ENCODE measurements at places on chromosomes 4 and X.

- DNase-seq = no peak
These were observed 163.6 kb downstream of the SPRY1 start for GRCh38 chr4:123559955-123560871.

DNA sequence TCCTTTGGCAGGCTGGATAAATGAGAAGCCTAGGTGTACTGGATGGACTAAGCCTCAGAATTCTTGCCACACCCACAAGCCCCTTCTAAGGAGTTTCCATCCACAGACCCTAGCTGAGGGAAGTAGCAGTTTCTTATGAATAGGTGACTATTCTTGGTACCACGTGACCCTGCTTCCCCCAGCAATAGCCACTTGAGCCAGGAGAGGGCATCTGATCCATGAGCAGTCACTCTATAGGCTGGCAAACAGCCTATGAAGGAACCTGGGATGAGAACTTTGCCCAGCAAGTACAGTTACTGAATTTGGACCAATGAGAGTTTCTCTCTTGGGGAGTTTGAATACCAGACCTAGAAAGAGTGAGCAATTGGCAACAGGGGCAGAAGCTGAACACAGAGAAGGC lies 84.0 kb downstream of the RTL9 start:
- no peak for DNase-seq

GRCh38 chr4:147638942-147639341 lies 21.7 kb downstream of the TMEM184C start:
- no peak for DNase-seq

DNA sequence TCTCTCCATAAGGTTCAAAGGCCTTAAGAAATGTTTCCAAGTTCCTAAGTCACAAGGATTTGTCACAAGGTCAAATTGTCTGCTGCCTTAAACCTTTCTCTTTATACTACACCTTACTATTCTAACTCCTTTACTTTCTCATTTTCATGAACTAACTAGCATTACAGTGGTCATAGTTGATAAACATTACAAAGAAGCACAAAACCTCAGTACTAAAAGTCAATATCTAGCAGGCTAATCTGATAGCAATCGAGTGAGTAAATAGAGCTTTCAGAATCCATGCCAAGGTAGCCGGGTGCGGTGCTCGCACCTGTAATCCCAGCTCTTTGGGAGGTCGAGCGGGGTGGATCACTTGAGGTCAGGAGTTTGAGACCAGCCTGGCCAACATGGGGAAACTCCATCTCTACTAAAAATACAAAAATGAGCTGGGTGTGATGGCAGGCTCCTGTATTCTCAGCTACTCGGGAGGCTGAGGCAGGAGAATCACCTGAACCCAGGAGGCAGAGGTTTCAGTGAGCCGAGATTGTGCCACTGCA lies 510.0 kb downstream of the GBA3 start:
- no peak for DNase-seq

DNA sequence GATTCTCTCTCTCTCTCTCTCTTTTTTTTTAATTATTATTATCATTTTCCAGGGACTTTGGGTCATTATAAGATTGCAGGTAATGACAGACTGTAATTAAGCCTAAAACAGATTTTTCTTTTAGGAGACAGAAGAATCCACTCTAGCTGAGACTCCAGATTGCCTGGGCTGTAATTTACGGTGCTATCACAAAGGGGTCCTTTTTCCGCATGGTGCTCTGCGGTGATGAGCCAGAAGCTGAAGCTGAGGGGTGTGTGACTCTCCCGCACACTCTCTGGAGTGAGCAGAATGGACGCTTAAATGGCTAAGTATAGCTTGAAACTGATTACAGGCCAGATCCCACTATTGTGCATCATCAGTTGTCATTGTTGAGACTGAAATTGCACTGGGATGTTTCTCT lies 50.0 kb downstream of the LGI2 start:
- DNase-seq = no peak

GRCh38 chr4:128379860-128380259 lies 92.2 kb upstream of the PGRMC2 start:
- no peak for DNase-seq

DNA sequence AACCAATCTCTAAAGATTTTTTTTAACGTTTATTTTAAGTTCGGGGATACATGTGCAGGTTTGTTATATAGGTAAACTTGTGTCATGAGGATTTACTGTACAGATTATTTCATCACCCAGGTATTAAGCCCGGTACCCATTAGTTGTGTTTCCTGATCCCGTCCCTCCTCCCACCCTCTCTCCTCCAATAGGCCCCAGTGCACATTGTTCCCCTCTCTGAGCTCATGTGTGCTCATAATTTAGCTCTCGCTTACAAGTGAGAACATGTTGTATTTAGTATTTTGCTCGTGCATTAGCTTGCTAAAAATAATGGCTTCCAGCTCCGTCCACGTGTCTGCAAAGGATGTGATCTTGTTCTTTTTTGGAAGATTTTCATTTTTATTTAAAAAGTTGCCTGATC lies 2309.4 kb upstream of the AGA start:
- no peak for DNase-seq

- DNase-seq = no peak
These were observed 161.1 kb downstream of the FRAS1 start for GRCh38 chr4:78218260-78218659.

DNA sequence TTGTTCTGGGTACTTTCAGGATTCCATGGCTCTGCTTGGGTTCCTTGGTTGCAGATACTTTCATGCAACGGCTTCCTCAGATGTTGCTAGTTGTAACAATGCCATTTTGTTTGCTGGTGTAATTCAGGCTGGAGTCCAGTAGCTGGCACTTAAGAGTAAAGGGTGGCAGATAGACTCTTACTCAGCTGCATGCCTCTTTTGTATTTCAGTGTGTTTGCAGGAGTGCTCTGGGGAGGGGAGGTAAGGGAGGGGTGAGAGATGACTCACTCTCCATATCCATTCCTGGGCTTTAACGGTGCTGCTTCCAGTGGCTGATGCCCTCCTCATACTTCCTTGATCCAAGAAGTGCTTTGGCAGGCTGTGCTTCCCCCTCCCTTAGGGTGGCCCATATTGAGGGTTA lies 155.2 kb downstream of the ZNF330 start:
- no peak for DNase-seq

DNA sequence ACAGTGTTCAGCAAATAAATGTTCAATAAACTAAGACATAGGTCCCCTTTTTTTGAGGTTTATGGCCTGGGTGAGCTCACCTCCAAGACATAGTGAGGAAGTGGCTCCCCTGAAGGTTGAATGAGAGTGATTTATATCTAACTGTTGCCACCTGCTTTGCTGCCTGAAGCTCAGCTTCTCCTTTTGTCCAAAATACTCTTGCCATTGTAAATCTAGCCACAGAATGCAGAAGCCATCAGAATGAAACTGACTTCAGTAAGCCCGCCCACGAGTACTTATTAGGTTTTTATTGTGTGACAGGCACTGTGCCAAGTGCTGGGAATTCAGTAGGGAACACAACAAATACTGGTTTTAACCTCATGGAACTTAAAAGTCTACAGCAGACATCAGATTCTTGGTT lies 18.0 kb downstream of the SPINK2 start:
- DNase-seq = no peak

DNA sequence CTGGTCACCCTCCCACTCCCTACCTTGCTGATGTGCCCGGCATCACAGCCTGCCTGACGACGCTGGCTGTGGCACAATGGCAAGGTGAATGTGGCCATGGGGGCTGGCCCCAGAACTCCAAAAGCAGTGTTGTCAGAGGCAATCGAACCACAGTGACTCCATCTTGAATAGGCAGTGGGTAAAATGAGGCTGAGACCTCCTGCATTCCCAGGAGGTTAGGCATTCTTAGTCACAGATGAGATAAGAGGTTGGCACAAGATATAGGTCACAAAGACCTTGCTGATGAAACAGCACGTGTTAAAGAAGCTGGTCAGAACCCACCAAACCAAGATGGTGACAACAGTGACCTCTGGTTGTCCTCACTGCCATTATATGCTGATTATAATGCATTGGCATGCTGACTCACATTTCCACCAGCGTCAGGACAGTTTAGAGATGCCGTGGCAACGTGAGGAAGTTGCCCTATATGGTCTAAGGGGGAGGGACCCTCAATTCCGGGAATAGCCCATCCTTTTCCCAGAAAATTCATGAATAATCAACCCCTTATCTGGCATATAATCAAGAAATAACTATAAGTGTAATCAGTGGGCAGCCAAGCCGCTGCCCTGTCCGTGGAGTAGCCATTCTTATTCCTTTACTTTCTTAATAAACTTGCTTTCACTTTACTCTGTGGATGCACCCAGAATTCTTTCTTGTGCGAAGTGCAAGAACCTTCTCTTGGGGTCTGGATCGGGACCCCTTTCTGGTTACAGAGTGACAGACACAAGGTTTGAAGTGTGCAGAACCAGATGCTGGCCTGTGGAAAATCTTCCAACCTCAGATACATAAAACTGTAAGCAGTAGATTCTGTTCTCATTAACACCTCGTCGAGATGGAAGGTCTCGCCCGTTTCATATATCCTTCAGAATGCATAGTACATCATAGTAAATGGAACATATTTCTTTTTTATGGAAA lies 26.8 kb upstream of the CLDN24 start:
- DNase-seq = no peak

DNA sequence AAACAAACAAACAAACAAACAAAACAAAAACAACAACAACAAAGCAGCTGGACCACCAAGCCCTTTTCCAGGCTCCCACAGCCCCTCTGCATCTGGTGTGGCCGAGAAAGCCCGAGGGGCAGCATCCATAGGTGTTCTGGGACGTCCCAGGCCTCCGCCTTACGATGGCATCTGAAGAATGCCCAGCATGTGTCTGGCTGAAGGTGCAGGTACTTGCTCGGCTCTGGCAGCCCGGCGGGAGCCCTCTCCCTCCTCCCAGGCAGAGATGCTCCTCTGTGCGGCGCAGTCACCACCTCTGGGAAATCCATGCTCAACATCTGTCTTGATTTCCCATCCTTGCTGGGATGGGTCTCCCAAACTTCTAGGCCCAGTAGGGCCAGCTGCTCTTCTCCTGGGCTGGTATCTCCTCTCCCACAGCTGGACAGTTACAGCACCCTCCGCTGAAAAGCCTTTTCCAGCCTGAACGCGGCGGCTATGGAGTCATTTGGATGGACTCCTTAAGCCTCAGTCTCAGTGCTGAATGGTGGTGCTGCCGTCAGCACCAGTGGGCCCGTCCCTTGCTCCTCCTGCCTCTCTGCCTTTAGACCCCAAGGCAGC lies 4.3 kb downstream of the PSAPL1 start:
- no peak for DNase-seq

- no peak for DNase-seq
These were observed at the start of gene SULT1B1 for GRCh38 chr4:69760455-69760854. SULT1B1 (minus strand) TSS chr4:69760620; CDS start chr4:69755217, 5,403 bp downstream.

DNA sequence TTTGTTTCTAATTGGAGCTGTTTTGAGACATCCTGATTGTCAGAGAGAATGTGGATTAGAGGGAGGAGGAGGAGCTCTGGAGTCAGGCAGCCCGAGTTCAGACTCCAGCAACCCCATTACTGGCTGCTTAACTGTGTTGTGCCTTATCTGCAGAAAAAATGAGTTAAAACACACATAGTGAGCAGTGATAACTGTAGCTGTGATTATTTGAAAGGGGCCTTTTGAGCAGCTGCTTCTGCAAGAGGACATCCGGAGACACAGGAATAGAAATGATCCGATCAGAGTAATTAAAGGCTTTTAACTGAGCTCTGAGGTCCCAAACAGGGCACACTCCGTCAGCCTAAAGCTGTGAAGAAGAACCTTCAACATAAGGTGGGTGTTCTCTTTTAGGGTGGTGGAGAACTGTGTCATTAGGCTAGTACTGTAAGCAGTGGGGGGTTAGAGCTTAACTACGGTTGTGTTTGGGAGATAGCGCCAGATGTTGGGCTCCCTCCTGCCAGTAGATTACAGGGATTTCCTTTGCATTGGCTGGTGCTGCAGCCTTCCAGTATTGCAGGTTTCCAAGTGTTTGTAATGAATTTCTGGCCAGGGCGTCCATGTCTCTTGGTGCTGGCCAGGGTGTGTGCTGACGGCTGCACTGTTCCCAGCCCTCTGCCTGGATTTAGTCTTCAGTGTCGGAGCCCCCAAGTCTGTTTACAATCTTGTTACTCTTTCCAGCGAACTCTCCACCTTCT lies 24.3 kb downstream of the ADD1 start:
- no peak for DNase-seq

DNA sequence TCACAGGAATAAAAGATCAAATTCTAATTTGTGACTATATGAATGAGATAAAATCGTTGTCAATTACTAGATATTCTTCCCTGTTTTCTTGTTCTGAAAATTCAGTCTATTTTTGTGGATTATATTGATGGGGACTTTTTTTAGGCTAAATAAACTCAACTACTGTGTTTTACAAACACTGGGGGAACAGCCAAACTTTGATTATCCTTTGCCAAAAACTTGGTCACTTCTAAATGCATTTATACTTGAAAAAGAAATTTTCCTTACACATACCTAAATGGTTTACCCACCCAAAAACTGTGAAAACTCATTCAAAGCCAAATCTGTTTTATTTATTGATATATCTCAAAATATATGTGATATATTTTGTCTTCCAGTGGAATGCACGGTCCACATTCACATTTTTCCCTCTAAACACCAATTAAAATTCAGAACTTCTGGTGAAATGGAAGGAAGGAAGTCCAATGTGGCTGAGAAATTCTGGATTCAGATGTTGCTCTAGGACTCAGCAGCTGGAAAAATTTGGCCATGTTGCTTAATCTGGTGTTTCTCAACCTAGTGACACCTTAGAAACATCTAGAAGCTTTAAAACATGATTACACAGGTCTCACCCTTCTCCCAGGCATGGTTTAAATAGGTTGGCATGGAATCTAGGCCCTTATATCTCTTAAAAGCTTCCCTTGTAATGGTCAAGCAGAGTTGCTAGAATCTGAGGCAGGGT lies 28.6 kb upstream of the ARHGAP24 start:
- no peak for DNase-seq

- DNase-seq = no peak
These were observed 27.8 kb downstream of the COPS4 start for GRCh38 chr4:83062739-83063138.

DNA sequence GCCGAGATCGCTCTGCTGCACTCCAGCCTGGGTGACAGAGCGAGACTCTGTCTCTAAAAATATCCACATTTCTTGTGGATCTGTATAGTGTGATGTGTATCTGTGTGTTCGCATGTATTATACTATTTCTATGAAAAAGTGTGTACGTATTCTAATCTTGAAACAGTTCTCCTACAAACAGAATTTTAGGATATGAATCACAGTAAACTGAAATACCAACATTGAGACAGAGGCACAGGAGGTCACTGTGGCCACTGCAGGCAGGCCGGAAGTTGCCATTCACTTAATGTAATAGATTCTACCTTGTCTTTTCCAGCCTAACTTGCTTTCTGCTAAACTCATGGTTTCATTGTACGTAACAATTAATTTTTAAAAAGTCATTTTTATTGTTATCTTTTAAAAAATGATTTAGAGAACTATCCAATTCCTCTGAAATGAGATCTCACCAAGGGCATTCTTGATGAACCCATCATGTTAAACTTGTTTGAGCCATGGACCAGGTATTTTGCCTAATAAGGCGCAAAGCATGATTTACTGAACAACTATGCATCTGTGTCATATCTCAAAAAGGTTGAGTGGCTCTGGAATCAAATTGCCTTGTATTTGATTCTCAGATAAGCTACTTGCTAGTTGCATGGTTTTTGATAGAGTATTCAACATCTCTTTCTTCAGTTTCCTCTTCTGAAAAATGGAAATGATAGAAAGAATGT lies 154.9 kb upstream of the GYPA start:
- no peak for DNase-seq
